ENCODE measurements at places on chromosomes 11 and 22.
A peak's percentile ranks its signal among the peaks of the same experiment; 100 is the strongest.

DNA sequence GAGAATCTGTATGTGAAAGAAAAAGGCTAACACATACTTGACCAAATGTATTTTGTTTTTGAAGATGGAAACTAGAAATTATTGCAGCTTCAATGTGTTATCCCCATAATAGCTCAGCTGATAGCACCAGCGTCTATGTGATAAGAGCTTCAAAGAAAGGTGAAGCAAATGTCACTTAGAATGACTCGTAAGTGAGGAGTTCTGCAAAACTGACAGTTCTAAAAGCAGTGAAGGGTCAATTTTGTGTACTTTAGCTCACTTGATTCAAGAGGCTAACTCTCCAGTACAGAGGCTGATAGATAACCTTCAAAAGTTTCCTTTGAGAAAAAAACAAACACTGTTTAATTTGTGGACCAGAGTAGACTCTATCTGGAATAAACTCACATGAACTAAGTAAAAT, 87.2 kb upstream of the CARD18 start:
- no peak for DNase-seq

- no peak for DNase-seq
These were observed 50.7 kb downstream of the TSPAN18 start for GRCh38 chr11:44777209-44778194.

DNA sequence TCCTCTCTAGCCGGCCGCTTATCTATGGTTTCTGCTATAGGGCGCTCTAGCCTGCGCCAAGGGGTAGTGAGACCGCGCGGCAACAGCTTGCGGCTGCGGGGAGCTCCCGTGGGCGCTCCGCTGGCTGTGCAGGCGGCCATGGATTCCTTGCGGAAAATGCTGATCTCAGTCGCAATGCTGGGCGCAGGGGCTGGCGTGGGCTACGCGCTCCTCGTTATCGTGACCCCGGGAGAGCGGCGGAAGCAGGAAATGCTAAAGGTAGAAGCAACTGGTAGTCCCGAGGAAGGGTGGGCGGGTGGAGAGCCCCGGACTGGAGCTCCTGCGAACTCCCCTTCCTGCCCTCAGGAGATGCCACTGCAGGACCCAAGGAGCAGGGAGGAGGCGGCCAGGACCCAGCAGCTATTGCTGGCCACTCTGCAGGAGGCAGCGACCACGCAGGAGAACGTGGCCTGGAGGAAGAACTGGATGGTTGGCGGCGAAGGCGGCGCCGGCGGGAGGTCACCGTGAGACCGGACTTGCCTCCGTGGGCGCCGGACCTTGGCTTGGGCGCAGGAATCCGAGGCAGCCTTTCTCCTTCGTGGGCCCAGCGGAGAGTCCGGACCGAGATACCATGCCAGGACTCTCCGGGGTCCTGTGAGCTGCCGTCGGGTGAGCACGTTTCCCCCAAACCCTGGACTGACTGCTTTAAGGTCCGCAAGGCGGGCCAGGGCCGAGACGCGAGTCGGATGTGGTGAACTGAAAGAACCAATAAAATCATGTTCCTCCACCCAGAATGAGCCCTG, at the start of the genes LBHD1 and UQCC3:
TSS of gene LBHD1 (minus strand) at position 660 of the 782 bp plus-strand sequence. CDS start 2,236 bp downstream, outside the sequence.
TSS of gene UQCC3 (plus strand) at position 66 of the 782 bp plus-strand sequence. CDS start at position 139, 73 bp downstream.
- DNase-seq: peak; percentile 83

DNA sequence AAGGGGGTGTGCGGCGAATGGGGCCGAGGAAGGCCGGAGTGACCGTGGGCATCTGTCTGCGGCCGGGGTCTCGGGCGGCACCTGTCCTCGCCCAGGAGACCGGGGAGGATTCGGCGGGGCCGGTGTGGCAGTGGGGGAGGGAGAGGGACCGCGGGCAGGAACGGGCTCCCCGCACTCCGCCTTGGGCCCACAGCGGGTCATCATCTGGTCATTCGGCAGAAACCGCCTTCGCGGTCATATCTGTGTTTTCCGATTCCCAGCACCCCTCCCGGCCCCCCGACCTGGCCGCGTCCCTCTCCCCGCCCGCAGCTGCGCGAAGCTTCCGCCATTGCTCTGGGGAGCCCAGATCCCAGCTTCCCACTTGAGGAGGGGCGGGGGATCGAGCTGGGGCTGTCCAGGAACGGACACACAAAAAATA, 824 bp upstream of the CBX6 start:
- no peak for DNase-seq

- peak; percentile 42 for DNase-seq
These were observed 3.1 kb downstream of the TNKS1BP1 start for GRCh38 chr11:57321388-57322255.

DNA sequence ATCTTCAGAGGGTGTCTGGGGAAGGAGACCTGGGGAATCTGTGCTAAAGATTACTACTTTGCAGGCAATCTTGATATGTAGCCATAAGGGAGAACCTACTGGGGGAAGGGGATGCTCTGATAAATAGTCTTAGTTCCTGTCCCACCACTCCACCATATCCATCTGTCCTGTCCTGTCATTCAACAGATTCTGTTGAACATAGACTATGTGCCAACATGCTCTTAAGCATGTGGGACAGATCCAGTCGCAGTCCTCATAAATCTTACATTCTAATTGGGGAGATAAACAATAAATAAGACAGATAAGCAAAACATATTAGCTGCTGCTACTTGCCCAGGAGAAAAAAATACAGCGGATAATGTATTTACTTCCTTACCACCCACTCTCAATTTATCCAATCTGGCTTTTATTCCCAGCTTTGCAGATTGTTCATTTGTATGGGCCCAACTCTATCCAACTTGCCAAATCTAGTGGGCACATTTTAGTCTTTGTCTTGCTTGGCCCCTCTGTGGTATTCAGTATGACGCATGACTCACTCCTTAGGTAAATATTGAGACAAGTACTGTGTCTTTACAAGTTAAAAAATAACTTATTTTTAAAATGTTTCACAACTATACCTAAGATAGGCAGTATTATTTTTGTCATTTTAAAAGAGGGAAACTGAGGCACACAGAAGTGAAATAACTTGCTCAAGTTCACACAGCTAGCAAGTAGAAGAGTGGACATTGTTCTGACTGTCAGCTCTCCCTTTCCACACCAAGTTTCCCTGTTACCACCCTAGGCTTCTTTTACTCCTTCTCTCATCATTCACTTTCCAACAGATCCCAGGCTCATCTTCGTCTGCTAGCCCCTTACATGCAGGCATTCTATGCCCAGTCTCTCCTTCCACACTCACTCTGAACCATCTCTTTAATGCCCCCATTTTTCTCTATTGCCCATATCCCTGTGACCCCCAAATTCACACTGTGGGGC, 133.6 kb upstream of the SESN3 start:
- no peak for DNase-seq
